Fibroblast of lung (primary cell): ENCODE measurements at places on chromosomes 11 and 22. TPM values are rescaled to one million over a fixed set of nuclear protein-coding genes. Genes with fewer than 3 reads are reported as not detected.

DNA sequence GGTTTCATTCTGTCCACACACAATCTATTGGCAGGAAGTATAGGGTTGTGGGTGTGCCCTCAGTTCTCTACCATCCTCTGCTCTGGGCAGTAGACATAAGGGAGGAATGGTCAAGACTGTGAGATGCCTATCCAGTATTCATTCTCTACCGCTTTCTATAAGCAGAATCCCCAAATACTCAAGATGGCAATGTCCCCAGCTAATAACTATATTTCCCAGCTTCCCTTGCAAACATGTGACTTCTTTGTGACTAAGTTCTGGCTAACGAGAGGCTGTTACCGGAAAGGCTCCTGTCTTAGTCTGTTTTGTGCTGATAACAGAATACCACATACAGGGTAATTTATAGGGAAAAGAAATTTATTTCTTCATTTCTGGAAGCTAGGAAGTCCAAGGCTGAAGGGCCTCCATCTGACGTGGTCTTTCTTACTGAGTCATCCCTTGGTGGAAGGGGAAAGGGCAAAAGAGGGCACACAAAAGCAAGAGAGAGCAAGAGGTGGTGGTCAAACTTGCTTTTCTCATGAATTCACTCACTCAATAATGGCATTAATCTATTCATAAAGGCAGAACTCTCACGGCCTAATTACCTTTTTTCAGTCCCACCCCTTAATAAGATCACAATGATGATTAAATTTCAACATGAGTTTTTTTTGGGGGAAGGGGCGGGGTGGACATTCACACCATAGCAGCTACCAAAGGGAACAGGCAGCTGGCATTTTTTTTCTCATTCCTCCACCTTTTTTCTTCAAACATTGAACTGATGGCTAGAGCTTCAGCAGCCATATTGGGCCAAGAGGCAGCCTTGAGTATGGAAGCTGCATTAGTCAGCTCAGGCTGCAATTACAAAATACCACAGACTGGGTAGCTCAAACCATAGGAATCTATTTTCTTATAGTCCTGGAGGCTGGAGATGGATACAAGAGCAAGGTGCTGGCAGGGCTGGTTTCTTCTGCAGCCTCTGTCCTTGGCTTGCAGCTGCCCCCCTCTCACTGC, 109.7 kb upstream of the OR9Q1 start:
- DNase-seq = no peak

- peak; percentile 56 for DNase-seq
These were observed 200.8 kb downstream of the LUZP2 start for GRCh38 chr11:24697522-24698111.

DNA sequence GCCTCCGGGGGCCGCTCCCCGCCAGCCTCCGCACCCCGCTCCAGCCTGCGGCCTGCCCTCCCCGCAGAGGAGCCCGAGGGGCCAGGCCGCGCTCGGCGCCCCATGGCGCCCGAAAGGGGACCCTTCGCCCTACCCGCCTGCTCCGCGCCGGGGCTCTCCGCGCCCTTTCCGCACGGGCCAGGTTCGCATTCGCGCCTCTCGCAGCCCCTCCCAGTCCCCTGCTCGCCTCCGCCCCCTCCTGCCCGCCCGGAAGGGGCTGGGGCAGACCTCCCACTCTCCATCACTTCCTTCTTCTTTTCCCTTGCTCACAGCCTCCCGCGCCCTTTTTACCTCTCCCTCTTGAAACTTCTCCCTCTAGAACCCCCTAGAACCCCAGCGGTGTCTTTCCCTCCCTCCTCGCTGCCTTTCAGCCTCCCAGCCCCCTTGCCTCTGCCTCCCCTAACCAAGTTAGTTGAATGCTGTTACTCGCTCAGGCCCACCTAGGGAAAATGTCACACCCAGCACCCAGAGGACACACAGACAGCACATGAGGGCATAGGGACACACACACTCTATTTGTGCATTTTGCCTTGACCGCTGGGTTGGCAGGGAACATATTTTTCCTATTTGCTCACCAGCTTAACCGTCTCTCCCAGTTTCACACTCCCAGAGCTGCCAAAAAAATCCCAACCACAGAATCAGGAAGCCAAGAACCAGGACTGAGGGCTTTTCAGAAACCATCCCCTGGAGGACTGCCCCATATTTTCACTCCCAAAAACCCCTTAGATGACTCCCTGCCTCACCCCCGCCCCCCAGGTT, at the start of gene SLC43A3:
Gene SLC43A3 (minus strand): TSS at position 193 of the 798 bp plus-strand sequence. CDS start 949 bp downstream, outside the sequence.
- peak; percentile 92 for DNase-seq

Gene DEPDC7
- total RNA-seq = 5.6 and 8.4 TPM in 2 replicates

DNA sequence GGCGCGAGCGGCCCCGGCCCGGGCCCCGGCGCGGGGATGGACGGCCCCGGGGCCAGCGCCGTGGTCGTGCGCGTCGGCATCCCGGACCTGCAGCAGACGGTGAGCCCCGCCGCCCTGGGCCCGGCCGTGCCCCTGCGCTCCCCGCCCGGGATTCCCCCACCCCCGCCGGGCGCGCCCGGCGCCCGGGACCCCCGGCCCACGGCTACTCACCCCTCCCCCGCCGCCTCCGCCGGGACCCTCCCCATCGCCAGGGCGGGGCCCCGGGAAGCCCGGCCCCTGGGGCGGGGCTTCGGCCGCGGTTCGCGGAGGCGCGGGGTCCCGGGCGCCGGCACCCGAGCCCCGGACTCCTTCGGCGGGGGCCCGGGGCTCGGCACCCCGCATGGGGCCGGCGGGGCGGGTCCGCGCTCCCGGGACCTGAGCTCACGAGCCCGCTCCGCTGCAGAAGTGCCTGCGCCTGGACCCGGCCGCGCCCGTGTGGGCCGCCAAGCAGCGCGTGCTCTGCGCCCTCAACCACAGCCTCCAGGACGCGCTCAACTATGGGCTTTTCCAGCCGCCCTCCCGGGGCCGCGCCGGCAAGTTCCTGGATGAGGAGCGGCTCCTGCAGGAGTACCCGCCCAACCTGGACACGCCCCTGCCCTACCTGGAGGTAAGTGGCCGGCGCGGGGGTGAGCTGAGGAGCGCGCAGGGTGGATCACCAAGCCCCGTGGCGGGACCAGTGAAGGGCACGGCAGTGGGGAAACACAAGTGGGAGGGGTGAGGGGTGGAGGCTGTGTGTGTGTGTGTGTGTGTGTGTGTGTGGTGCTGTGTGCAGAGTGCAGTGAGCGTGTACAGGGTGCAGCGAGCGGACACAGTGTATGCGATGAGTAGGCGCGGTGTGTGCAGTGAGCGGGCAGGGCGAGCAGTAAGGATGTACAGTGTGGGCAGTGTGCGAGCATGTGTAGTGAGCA, 2.3 kb downstream of the SHANK3 start:
- DNase-seq = peak; percentile 26

Gene ARHGAP8
- total RNA-seq = under 0.01 and 0.17 TPM in 2 replicates

Gene ZNF202
- 8.2 and 9.7 TPM in 2 replicates for total RNA-seq

- peak; percentile 67 for DNase-seq
These were observed 92.1 kb downstream of the PARVA start for GRCh38 chr11:12469451-12469850.

- DNase-seq = no peak
These were observed 2.4 kb upstream of the MIOX start for GRCh38 chr22:50483977-50484853.

- peak; percentile 45 for DNase-seq
These were observed 573.6 kb downstream of the INSC start for GRCh38 chr11:15688351-15688792.

GRCh38 chr11:32847511-32847910, 17.8 kb downstream of the PRRG4 start:
- DNase-seq = no peak

Gene HSPB2
- total RNA-seq = 2.1 and 2.8 TPM in 2 replicates

GRCh38 chr22:30481711-30482110, 9.9 kb upstream of the SEC14L3 start:
- peak; percentile 11 for DNase-seq

GRCh38 chr22:17087498-17088131, 2.8 kb downstream of the IL17RA start:
- peak; percentile 77 for DNase-seq

Gene OR6A2
- under 0.01 and 0.17 TPM in 2 replicates for total RNA-seq

Gene VSIG10L2
- not detected in 2 replicates for total RNA-seq

Gene MRGPRF
- 63.9 and 84.2 TPM in 2 replicates for total RNA-seq

DNA sequence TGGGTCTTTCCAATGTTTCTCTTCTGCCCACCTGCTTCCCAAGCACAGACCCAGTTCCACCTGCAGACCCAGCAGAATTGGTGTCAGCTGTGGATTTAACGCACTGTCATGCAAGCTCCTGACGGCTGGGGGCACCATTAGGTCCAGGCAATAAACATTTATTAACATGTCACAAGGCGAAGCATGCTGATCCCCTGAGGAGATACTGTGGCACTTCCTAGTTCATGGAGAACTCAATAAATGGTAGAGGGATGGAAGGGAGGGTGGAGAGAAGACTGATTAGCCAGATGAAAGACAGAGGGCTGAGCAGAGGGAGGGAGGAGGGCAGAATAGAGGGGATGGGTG, 68.3 kb upstream of the TSPAN18 start:
- no peak for DNase-seq

- DNase-seq = no peak
These were observed 49.5 kb downstream of the PPFIBP2 start for GRCh38 chr11:7563281-7563680.

GRCh38 chr11:104432981-104433380, 269.0 kb upstream of the PDGFD start:
- no peak for DNase-seq

Gene SMPD1
- total RNA-seq = 33.9 and 52.2 TPM in 2 replicates

GRCh38 chr11:74611369-74611861, 19.0 kb downstream of the POLD3 start:
- peak; percentile 70 for DNase-seq

Gene CBX7
- 8.7 and 14.7 TPM in 2 replicates for total RNA-seq

- peak; percentile 90 for DNase-seq
These were observed at the start of the genes KBTBD4 and NDUFS3 for GRCh38 chr11:47578524-47579494. KBTBD4 (minus strand) TSS chr11:47578970; CDS start chr11:47578951, 19 bp downstream. NDUFS3 (plus strand) TSS chr11:47579074; CDS start chr11:47579092, 18 bp downstream.

GRCh38 chr11:122033193-122033592, 82.8 kb downstream of the BLID start:
- no peak for DNase-seq

Gene NXPE4
- not detected in 2 replicates for total RNA-seq

DNA sequence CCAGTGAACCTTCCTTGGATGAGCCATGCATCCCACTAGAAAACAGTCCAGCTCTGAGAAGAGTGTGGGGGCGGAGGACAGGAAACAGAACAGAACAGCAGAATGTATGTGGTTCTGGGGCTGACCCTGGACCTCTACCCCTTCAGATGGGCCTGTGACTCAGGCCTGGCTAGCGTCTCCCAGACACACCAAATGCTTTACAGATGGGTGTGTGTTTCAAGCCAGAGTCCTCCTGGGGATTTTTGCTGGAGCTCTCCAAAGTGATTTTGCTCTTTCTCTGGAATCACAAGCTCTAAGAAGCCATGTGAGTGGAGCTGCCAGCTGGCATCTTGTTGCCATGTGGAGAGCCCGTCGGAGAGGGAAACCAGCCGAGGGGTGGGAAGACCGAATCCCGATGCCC, 13.2 kb upstream of the C1QTNF4 start:
- peak; percentile 96 for DNase-seq

Gene NCF4
- not detected in 2 replicates for total RNA-seq

GRCh38 chr11:24779791-24780190, 282.9 kb downstream of the LUZP2 start:
- peak; percentile 31 for DNase-seq

- no peak for DNase-seq
These were observed 15.1 kb downstream of the DTX4 start for GRCh38 chr11:59187035-59187434.

DNA sequence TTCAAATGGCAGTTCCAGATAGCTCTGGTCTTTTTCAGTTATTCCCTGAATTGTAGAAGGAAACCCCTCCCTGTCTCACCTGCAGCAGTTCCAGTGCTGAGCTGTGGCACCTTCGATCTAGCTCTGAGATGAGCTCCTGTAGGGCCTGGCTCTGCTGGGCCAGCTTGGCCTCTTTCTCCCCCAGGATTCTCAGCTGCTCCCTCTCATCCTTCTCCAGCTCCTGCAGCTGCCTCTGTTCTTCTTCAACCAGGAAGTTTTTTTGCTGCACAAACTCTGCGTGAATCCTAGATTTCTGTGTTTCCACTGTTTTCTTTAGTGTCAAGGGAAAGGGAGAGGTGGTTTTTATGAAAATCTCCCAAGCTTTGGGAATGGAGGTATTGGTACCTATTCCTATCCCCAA, 5.3 kb downstream of the TRIM21 start:
- no peak for DNase-seq

DNA sequence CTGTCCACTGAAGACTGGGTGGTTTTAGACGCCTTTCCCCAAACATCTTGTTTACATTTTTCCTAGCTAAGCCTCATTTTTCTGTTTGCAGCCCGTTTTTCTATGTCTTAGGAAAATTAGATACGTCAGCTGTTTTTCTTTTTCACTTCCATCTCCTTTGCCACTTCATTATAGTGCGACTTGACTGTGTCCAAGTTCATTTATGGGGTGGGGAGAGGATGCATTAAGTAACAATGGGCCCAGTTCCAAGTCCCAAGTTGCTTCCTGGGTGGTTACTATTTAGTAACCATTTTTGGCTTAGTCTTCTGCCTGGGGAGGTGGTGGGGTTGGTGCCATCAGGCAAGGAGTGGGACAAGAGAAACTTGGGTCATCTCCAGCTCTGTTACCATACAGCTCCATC, 83.0 kb downstream of the TRAF6 start:
- DNase-seq = no peak

Gene GATD1
- 19.0 and 20.3 TPM in 2 replicates for total RNA-seq

DNA sequence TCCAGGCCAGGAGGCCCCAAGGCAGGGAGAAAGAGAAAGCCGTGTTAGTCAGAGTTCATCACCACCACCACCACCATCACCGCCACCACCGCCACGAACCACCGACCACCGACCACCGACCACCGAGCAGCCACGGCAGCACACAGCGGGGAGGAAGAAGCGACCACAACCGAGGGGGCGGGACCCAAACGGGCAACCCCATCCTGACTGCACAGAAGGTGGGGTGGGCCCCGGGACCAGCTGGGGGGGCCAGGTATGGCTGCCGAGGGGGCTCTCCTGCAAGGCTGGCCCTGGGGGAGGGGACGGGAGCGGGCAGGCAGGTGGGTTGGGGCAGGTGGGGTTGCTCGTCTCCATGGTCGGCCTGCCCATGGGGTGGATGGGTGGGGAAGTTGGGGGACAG, 34.2 kb downstream of the SYT7 start:
- no peak for DNase-seq

- DNase-seq = peak; percentile 98
These were observed at the start of gene RIN1 for GRCh38 chr11:66336234-66337102. RIN1 (minus strand) TSS chr11:66336434; CDS start chr11:66336402, 32 bp downstream.

- no peak for DNase-seq
These were observed 7.5 kb downstream of the CTTN start for GRCh38 chr11:70405679-70406395.

Gene CD3E
- not detected in 2 replicates for total RNA-seq

GRCh38 chr11:47552056-47552565, 821 bp downstream of the CELF1 start:
- DNase-seq = peak; percentile 70
